Activated CD4-positive, CD25-positive, alpha-beta regulatory T cell treated with anti-CD3 and anti-CD28 coated beads, Interleukin-2, amount 50 U/mL, for 72 hours (primary cell): ENCODE measurements at places on chromosomes 13 and 19.

DNA sequence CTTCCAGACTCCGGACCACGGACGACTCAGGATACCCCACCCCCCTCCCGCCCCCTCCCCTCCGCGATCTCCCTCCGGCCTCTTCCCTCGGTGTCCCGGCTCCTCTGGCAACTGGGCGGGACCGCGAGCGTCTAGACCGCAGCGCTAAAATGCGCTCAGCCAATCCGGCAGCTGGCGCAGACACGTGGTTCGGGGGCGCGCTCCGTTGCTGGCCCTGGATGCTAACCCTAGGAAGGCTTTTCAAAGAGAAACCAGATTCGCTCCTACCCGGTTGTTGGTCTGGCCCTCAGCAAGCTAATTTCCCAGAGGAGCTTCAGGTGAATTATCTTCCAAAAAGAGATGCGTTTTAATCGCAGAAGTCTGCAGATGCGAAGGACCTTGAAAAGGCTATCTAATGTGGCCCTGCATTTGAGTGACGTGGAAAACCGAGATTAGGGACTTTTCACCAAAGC is at the start of gene DZIP1:
Gene DZIP1, minus strand, starts transcription at position 106 of the 452 bp plus-strand sequence. CDS start 2,677 bp downstream, outside the sequence.
- no peak for DNase-seq

DNA sequence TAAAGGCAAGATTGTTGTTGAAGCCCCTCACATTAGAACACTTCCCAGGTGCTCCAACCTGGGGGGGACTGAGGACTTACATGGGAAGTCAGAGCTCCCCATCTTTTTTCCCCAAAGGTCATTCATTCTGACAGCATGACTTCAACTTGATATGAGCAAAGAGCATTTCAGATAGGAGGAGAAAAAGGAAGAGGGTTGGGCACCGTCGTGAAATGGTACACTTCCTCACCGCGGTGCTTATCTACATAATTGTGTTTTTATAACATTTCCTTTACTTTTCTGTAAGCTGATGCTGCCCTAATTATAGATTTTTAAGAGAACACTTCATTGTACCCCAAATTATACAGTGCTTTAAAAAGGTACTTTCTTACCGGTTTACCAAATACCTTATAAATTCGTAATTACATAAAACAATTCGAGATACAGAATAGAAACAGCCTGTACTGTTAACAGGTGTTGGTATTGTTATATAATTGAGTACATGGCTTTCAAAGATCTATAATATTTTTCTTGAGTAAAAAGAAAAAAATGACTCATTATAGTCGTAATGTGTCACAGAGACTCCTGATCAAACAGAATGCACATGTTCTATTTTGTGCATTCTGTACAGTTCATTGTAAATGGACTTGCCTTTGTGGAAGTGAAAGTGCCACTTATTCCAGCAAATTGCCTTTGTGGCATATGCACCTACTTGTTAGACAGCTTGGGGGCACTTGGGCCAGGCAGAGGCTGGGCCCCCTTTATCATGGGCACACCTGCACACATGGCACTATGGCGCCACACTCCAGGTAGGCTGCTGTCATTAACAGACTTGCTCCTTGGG is 81.8 kb downstream of the GGACT start:
- DNase-seq: no peak

- DNase-seq: no peak
Observed at GRCh38 chr13:53783471-53783870, 754.9 kb downstream of the OLFM4 start.

GRCh38 chr19:23440207-23440606 is 44.9 kb upstream of the ZNF91 start:
- no peak for DNase-seq

DNA sequence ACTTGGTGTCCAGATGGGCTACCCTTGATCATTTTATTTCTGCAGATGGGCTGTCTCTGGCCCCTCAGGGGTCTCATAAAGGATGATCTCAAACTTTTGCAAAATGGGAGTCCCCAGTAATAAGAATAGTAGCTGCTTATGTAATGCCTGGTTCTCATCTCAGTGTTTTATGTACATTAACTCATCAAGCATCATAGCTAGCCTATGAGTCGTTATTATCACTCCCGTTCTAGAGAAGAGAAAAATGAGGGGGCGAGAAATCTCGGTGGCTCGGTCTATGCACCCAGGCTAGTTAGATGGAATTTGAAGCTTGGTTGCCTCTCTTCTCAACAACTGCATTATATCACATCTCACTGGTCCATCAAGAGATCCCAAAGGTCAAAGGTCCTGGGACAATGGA is 3.4 kb downstream of the CACNG6 start:
- no peak for DNase-seq
